Stromal cell of bone marrow (primary cell): ENCODE measurements at places on chromosomes 4 and X.

DNA sequence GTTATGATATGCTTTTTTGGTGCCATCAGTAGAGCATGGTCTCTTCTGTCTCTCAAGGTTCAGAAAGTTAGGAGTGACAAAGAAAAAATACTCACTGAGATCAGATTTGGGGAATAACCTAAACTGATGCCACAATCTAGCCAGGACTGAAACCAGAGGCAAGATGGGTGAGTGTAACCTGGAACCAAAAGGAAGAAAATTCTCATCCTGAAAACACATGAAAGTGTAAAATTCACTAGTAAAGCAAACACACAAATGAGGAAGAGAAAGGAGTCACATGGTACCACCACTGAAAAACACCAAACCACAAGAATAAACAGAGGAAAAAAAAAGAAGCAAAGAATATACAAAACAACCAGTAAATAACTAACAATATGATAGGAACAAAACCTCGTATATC, 96.4 kb downstream of the ANXA10 start:
- DNase-seq, result no peak

GRCh38 chr4:145937971-145938611, 532 bp downstream of the ZNF827 start:
- DNase-seq, result no peak

DNA sequence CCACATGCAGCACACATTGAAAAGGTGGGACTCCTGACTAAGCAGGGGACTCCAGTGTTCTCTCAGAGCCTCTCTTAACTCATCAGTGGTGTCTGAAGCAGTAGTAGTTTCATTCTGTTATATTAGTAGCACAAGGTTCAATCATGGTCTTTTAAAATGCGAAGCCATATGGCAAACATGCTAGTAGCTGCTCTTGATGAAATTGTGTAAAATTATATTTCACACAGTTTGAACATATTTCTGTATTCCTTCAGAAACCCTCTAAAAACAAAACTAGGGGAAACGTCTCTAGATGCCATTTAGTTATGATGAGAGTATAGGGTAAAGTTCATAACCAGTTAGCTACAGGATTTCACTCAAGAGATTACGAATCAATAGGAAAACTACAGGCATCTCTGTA, 176.9 kb downstream of the DCTD start:
- no peak for DNase-seq

DNA sequence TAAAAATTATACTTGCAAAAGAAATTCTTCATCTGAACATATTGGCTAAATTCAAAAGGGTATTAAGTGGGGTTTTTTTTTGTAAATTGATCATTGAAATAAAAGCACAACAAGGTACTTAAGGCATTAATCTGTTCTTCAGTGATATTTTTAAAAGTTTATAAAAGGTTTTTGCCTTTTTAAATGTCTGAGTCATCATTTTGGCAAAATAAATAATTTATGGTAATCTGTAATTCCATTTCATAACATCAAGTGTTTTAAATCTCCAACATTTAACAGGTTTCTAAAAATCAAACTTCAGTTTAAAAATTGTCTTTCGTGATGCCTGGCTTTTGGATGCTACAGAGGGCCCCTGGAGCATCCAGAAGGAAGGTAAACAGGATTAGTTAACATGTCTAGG, 27.4 kb downstream of the NLRP2B start:
- DNase-seq, result no peak

DNA sequence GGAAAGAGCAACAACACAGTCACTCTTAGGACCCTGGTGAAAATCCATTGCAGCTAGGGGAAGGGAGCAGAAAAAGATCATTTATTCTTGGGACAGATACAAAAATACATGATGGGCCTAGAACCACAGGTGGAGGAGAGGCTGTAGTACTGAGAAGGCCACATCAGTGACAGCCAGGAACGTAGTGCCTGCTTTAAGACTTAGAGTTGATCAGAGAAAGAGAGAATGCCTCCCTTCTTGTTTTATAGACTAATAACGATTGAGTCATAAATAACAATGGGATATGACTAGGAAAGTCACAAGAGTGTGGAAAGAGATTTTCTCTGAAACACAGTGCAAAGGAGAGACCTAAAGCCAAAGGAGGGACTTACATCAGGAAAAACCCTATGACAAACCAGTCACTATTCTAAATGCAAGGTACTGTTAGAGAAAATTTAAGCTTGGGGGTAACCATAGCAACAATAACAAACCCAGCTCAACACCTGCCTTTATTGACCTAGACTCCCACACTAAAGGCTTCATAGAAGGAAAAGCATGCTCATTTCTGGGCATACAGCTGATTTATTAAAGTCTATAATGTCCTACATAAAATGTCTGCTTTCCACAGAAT, 1015.0 kb upstream of the GRID2 start:
- DNase-seq, result no peak

DNA sequence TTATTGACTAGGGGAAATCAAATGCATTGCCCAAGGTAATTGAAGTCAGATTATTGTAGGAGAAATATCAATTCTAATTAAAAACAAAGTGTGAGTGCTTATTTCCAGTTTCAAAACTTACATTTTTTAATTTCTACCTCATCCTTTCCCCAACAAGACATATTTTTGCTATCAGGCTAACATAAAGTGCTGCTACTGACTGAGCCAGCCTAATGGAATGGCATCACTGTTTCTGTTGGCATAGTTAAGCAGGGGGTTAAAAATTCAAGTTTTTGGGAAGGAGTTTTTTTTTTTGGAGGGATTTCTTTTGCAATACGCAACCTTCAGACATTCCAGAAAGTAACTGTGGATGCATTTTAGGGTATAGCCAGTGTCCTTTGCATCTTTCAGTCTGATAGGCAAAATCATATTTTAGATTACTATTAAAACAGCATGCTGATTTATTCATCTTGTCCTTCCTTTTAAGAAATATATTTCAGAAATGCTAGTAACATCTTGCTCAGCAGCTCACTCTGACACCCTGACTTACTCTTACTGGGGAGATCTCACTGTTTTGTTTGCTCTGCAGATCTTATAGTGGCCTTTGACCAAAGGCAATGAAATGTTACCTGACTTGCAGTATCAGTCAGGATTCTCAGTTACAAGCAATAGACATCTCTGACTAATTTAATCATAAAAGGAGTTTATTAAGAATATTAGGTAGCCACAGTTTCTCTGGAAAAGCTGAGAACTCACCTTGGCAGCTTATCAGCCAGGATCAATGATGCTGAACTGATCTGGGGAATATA, 24.4 kb downstream of the GAB1 start:
- no peak for DNase-seq

DNA sequence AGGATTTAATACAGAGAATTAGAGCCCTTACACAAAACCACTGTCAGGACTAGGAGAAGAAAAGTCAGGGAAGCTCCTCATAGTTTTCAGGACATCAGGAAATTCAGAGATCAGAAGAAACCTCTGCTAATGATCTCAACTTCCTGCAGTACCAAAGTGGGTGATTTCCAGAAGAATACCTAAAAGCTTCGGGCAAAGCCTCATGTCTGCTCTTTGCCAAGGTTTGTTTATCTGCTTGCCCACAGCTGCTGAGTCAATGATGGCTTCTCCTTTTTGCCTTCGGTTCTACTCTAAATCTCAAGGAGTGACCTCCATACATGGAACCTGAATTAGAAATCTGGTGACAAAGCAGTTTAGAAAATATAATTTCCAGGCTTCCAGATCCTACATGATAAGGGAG, 68.4 kb downstream of the USP38 start:
- no peak for DNase-seq
